ENCODE measurements at places on chromosomes 13 and 19.

GRCh38 chr19:49339301-49340068 lies 4.3 kb downstream of the CD37 start:
- DNase-seq, result peak; percentile 73

- DNase-seq, result peak; percentile 74
Observed at GRCh38 chr13:76473552-76474134, 412.6 kb downstream of the KCTD12 start.

DNA sequence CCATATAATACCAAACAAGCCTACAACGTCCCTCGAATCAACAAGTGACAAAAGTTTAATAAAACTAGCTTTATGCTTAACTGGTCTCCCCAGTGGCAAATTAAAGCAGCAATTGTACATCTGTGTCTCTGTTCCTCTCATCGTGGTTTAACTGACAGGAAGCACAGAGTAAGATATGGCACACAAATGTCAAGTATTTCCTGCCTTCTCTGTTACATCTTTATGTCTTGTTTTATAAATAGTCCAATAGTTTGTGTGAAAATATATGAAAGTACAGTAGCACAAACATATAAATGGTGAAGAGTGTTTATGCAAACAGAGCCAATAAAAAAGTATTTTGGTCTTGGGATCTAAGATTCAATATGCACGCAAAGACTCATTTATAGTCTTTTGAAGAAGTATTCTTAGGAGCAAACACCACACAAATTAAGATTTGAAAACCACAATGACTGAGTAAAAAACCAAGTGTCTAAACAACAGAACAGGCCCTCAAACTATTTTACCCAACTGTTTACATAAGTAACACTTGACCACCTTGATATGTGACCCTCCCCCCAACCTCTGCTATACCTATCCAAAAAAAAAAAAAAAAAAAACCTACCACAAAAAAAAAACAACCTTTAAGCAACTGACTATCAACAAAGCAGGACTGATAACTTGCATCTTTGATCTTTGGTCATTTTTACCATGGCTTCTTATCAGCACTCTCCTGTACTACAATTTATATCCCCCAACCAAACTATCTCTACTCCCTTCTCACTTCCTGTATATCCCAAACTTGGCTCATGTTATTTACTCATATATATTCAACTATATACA lies 14.0 kb downstream of the ELF1 start:
- DNase-seq, result no peak

- DNase-seq, result peak; percentile 5
Observed at GRCh38 chr19:45973553-45974338, at the start of gene NOVA2. Gene NOVA2 (minus strand): TSS chr19:45973865. CDS start chr19:45973351, 514 bp downstream.

DNA sequence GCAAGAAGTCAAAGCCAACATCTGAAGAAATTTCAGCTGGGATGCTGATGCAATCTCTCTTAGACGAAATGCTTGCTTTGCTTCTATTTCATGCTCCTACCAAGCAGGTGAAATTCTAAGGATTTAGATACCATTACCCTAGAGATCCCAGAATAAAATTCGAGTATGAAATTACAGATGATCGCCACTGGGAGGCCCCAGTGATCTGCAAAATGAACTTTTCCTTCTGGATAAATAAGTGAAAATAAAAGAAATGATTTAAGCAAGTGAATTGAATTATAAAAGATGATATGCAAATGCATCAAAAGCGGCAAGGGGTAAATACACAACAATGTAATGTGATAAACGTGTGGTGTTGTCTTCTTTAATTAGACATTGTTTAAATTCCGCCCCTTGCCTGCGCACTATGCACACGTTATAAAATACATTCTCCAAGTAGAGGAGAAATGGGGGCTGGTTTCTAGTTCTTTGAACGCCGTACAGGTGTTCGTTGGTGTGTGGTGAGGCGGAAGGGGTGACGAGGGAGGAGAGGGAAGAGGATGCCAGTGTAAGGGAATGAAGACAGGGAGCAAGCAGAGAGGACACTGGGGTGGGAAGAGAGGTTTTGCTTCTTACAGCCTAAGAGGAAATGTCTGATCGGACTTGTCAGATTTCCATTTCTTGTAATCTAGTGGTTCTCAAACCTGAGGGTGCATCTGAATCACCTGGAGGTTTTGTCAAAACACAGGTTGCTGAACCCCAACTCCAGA lies 58.0 kb downstream of the ERCC5 start:
- DNase-seq, result peak; percentile 18

GRCh38 chr13:25291691-25292090 lies 4.4 kb upstream of the MTMR6 start:
- no peak for DNase-seq

DNA sequence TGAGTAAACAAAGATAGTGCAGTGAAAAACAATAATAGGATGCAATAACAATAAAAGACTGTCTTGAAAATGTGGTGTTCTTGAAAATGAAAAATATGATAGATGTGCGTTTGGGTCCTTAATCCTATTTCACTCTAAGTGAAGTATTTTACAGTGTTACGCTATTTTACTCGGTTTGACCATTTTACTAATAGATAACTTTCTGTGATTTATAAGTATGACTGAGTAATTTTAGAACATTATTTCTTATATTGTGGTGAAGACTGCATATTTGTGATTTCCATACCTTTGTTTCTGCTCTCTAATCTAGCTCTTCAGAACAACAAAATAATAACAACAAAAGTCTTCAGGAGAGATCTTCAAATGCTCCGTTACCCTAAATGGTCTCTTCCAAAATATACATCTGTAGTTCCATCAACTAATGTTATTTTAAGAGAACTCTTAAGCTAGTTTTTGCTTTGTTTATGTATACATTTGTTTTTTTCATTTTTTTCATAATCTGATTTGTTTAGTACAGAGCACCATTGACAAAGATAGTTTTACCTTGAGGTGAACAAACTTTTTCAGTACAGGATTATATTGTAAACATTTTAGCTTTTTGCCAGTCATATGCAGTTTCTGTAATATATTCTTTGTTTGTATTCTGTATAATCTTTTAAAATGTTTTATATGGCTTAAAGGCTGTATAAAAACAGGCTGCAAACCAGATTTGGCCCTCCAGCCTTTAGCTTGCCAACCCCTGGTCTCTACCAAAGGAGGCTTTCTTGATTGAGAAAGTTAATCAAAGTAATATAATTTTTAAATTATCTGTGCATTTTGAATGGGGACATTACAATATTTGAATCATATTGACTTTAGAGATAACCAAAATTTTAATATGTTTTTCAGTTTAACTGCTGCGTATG lies 1572.7 kb upstream of the PRR20A start:
- no peak for DNase-seq

GRCh38 chr13:79328510-79328909 lies 77.5 kb downstream of the RBM26 start:
- DNase-seq, result no peak

- no peak for DNase-seq
Observed at GRCh38 chr13:113002206-113002912, 33.3 kb downstream of the MCF2L start.

- no peak for DNase-seq
Observed at GRCh38 chr13:66237411-66238062, 992.6 kb downstream of the PCDH9 start.

DNA sequence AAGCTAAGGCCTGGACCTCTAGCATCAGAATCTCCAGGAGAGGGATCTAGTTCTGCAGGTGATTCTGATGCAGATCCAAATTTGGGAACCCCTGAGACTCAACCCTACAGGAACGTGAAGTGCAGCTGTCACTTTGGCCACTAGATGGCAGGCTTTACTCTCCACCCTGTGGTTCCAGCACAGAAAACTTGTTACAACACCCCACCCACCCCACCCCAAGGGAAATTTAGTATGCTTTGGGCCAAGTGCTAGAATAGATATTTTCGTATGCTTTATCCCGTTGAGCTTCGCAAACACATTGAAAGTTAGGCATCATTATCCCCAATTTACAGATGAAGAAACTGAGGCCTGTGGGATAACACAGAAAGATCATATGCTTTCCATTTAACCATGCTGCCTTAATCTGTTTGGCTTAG lies 232.0 kb downstream of the B3GLCT start:
- peak; percentile 31 for DNase-seq

Data from ACHN (cell line).